Sigmoid colon (tissue), 7 donors: ENCODE measurements at places on chromosomes 12 and 14. TPM values are rescaled to one million over a fixed set of nuclear protein-coding genes. Genes with fewer than 3 reads are reported as not detected.

GRCh38 chr12:47160316-47161244 lies 80.8 kb upstream of the AMIGO2 start:
- no peaks in the 10 kb centered on the region for H3K27me3 ChIP-seq
- no peak overlapping the region for H3K27ac ChIP-seq
- no peak overlapping the region for H3K4me3 ChIP-seq
- peaks cover 17% of the 10 kb centered on the region for H3K4me1 ChIP-seq
- no peak for DNase-seq
- no peaks in the 10 kb centered on the region for H3K36me3 ChIP-seq

The PRH2 gene
- total RNA-seq = 1.2 TPM

DNA sequence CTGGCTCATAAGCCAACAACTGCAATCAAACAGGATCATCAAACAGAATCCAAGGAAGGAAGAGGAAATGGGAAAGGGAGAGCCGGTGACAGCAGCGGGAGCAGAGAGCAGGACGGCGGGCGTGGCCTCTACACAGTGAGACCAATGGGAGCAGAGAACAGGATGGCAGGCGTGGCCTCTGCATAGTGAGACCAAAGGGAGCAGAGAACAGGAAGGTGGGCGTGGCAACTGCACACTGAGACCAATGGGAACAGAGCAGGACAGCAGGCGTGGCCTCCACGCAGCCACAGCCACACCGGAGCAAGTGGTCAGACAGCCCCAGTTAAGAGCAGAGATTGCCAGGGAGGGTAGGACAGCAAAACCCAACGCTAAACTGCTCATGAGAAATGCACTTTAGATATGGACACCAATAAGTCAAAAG lies 16.4 kb downstream of the LRCOL1 start:
- H3K4me3 ChIP-seq = peak overlapping the region; percentile 25
- H3K36me3 ChIP-seq = no peaks in the 10 kb centered on the region
- H3K27ac ChIP-seq = no peak overlapping the region
- no peaks in the 10 kb centered on the region for H3K27me3 ChIP-seq
- peak; percentile 95 for DNase-seq

The MUCL1 gene
- not detected for total RNA-seq

DNA sequence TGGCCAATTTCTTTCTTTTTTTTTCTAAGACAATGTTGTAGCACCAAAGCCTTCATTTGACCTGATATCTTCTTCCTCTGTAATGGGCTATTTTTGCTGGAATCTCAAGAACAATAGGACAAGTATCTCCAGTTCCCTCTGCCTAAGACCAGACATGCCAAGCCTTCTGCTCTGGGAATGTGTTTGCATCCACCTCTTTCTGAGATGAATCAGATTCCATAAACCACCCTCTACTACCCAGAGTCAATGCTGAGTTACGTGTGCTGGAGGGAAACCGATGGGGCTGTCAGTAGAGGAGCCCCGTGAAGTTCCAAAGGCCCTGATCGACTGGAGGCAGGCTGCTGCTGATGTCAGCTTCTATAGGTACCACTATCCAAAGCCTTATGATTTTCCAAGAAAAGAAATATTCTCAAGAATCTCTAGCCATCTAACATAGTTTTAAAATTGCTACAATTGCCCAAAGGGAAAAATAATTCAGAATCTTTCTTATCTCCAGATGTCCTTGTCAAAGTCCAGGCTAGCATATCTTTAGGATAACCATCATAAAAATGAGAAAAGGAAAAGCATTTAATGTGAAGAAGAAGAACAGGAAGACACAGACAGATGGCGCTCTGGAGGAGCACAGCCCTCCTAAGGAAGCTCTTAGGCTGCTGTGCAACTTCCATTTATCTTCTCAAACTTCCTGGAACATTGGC lies 101.9 kb downstream of the SLC8A3 start:
- no peak for DNase-seq
- H3K27ac ChIP-seq = no peak overlapping the region
- H3K27me3 ChIP-seq = no peaks in the 10 kb centered on the region

DNA sequence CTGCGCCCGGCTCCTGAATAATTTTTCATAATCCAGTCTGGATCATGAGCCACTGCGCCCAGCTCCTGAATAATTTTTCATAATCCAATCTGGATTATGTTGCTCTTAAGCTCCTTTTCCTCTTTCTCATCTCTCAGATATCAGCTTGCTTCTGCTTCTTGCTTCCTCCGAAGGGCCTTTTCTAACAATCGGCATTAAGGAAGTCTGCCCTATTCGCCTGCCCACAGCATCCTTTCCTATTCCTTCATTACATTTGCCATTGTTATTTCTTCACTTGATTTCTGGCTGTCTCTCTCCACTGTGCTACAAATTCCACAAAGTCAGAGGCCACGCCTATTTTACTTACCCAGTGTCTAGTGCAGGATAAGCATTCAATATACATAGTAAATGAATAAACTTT lies 83.5 kb downstream of the TTC7B start:
- no peaks in the 10 kb centered on the region for H3K27me3 ChIP-seq
- H3K36me3 ChIP-seq = no peaks in the 10 kb centered on the region
- peak overlapping the region; percentile 67 for H3K27ac ChIP-seq
- DNase-seq = no peak
- no peak overlapping the region for H3K4me3 ChIP-seq
- H3K4me1 ChIP-seq = peaks cover 15% of the 10 kb centered on the region

DNA sequence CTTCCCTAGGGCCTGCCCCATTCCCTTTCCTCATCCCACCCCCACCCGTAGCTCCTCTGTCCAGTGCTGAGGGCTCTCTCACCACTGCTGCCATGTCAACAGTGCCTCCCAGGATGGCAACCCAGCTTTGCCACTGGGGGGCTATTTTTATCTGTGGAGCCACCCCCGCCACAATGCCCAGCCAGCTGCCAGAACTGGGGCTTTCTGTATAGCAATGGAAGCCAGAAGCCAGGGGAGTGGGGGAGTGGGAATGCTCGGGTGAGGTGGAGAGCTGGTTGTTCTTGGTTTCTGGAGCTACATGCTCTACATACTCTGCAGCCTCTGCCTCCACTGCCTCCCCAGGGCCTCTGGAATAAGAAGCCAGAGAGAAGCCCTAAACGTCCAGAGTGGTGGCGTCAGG lies 8.9 kb downstream of the PDE1B start:
- peaks cover 24% of the 10 kb centered on the region for H3K4me1 ChIP-seq
- H3K4me3 ChIP-seq = no peak overlapping the region
- DNase-seq = no peak
- H3K27me3 ChIP-seq = no peaks in the 10 kb centered on the region
- H3K27ac ChIP-seq = no peak overlapping the region

DNA sequence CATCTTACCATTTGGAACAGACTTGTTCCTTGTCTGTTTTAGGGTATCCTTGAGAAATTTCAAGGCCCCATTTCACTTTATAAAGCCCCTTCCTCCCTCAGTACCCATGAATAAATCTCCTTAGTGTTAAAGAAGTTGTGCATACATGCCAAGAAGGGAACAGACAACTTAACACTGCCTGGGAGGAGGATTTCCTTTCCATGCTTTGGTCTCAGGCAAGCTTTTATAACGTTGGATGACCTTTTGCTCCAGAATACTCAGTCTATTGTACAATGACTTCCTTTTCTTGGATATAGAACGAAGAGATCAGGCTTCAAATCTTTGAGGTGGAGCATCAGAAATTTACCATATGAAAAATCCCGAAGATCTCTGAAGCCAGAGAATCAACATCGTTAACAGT lies 551.4 kb downstream of the PRKD1 start:
- H3K36me3 ChIP-seq = no peaks in the 10 kb centered on the region
- no peak overlapping the region for H3K27ac ChIP-seq
- DNase-seq = no peak
- H3K4me1 ChIP-seq = no peaks in the 10 kb centered on the region
- no peak overlapping the region for H3K4me3 ChIP-seq

- peak overlapping the region; percentile 63 for H3K27ac ChIP-seq
- peak; percentile 74 for DNase-seq
- H3K27me3 ChIP-seq = no peaks in the 10 kb centered on the region
Observed at GRCh38 chr12:13179211-13180074, 17.1 kb upstream of the EMP1 start.

GRCh38 chr14:76951166-76951565 lies 77.3 kb downstream of the IRF2BPL start:
- H3K4me1 ChIP-seq = peaks cover 69% of the 10 kb centered on the region
- no peak for DNase-seq
- H3K27ac ChIP-seq = peak overlapping the region; percentile 97
- no peak overlapping the region for H3K4me3 ChIP-seq
- H3K27me3 ChIP-seq = no peaks in the 10 kb centered on the region

DNA sequence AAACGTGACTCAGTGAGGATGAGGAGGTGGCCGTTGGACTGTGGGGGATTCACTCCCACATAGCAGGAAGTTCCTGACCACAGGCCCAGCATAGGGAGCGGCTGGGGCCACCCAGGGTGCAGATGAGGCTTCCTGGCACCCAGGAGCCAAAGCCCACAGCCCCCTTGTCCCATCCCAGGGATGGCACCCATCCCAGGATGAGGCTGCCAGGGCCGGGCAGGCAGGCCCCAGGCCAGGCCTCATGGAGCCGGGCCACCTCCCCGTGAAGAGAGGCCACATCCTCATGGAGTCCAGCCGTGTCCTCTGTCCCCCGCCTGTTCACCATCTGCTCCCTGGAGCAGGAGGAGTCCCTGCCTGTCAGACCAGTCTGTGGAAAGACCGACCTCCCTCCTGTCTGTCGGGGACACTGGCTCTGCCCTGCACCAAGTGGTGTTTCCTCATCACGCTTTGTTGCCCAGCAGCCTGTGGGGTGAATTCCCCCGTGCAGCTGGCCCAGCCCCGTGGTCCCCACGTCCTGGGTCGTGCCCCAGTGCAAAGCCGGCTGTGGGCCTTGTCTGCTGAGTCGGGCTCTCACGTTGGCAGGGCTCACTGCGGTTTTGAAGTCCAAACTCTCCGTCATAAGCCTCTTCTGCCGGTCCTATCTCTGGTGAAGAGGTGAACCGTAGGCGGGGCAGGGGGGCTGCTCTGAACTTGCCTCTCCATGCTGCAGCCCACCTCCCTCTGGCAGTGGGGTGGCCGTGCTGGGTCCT lies 24.5 kb downstream of the MMP17 start:
- H3K4me1 ChIP-seq = no peaks in the 10 kb centered on the region
- no peak for DNase-seq
- H3K27ac ChIP-seq = no peak overlapping the region
- H3K27me3 ChIP-seq = peaks cover 19% of the 10 kb centered on the region

DNA sequence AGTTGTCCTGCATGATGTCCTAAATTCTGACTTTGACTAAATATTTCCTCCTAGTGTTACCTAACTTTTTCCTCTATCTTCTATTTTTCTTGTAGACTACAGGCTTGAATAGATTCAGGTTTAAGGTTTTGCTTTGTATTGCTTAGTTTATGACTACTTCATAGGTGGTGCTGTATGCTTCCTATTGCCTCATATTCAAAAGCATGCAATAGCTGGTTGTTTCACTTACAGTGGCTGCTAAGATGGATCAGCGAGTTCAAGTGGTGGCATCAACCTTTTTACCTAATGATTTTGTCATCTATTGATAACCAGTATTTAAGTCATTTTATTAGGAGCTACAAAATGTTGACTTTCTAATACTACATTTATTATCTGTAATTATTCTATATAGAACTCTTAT lies 36.3 kb upstream of the BICD1 start:
- no peak overlapping the region for H3K4me3 ChIP-seq
- no peak overlapping the region for H3K27ac ChIP-seq
- no peak for DNase-seq
- no peaks in the 10 kb centered on the region for H3K36me3 ChIP-seq
- no peaks in the 10 kb centered on the region for H3K27me3 ChIP-seq

DNA sequence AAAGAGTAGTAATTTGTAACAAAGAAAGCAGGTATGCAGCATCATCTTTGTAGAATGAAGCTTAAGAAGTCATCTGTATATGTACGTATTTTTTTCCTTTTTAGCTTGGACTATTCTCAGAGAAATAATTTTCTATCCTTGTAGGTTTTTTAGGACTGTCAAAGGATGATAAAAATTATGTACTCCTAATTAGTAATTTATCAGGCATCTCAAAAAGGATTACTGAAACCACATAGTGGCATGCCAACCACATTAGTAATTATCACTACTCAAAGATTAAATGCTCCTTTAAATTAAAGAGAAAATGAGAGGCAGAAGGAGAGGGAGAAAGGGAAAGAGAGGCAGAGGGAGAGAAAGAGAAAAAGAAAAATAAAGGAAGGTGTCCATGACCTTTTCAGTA lies 17.3 kb downstream of the TTC8 start:
- no peaks in the 10 kb centered on the region for H3K4me1 ChIP-seq
- DNase-seq = no peak
- H3K36me3 ChIP-seq = no peaks in the 10 kb centered on the region
- H3K27ac ChIP-seq = no peak overlapping the region
- no peaks in the 10 kb centered on the region for H3K27me3 ChIP-seq

GRCh38 chr14:30355431-30355913 lies 203.5 kb upstream of the G2E3 start:
- DNase-seq = no peak
- H3K4me3 ChIP-seq = no peak overlapping the region
- no peak overlapping the region for H3K27ac ChIP-seq
- no peaks in the 10 kb centered on the region for H3K27me3 ChIP-seq
- no peaks in the 10 kb centered on the region for H3K36me3 ChIP-seq

DNA sequence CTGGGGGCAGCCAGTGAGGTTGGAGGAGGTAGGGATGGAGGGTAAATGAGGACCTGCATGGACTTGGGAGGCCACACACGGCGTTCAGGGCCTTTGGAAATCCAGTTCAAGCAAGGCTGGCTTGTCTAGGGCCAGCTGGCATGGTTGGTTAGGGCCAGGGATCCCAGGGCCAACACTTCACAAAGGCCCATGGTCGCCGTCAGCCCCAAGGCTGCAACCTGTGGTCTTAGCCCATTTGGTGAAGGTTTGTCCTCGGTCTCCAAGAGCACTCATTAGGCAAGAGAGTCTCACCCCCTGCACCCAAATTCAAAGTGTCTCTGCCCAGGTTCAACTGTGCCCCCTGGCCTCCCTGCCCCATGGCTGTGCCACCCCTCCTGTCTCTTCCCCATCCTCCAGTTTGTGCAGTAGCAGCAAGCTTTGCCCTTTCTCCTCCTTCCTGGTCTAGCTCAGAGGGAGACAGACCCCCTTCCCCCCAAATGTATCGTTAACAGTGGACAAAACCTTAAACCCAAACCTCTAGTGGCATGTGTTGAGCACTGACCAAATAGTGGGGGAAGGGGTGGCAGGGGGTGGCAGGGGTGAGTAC lies 94.1 kb downstream of the NINJ2 start:
- H3K36me3 ChIP-seq = no peaks in the 10 kb centered on the region
- no peak overlapping the region for H3K4me3 ChIP-seq
- H3K27me3 ChIP-seq = no peaks in the 10 kb centered on the region
- H3K27ac ChIP-seq = peak overlapping the region; percentile 91
- H3K4me1 ChIP-seq = no peaks in the 10 kb centered on the region

- no peak for DNase-seq
- no peaks in the 10 kb centered on the region for H3K27me3 ChIP-seq
- H3K4me3 ChIP-seq = no peak overlapping the region
- H3K27ac ChIP-seq = no peak overlapping the region
- no peaks in the 10 kb centered on the region for H3K36me3 ChIP-seq
- H3K4me1 ChIP-seq = no peaks in the 10 kb centered on the region
Observed at GRCh38 chr12:86387591-86388145, 131.5 kb upstream of the MGAT4C start.
